ENCODE measurements at places on chromosomes 12 and 14.

DNA sequence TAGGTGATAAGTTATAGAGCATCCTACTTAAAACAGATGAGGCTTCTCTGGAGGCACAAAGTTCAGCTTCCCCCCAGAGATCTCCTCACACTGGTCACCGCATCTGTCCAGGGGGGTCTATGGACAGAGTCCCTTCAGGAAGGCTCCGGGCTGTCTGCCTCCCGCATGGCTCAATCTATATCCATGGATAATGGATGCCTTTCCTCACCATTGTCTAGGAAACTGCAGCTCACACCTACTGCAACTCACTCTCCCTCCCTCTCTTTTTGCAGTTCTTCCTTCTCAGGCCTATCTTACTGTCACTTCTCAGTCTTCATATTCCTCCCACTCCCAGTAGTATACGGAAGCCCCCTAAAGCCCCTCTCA lies 100.6 kb upstream of the BCL2L14 start:
- no peak overlapping the region for H3K27ac ChIP-seq
- H3K4me1 ChIP-seq: no peaks in the 10 kb centered on the region
- no peaks in the 10 kb centered on the region for H3K36me3 ChIP-seq
- H3K27me3 ChIP-seq: no peaks in the 10 kb centered on the region
- no peak overlapping the region for H3K4me3 ChIP-seq
- no peak for DNase-seq

DNA sequence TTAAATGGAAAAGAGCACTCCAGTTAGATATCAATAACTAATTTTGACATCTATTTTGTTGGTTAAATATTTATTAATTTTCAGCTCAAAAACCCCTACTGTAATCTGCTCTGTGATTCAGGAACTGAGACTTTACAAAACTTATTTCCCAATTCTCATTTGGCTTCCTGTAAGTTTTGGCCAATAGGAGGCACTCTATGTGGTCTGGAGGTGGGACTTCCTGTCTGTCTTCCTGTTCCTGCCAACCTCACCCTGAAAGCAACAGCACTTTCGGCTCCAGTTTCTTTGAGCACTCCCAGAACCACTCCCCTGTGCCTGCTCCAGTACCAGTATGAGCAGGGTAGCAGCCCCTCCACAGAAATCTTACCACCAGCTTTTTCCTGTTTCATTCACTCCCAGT lies 1027.0 kb downstream of the VRK1 start:
- no peaks in the 10 kb centered on the region for H3K27me3 ChIP-seq
- no peak overlapping the region for H3K4me3 ChIP-seq
- H3K36me3 ChIP-seq: peaks cover 7% of the 10 kb centered on the region
- peak; percentile 21 for DNase-seq
- H3K27ac ChIP-seq: peak overlapping the region; percentile 28
- peaks cover 3% of the 10 kb centered on the region for H3K4me1 ChIP-seq

- H3K27me3 ChIP-seq: no peaks in the 10 kb centered on the region
- peak; percentile 46 for DNase-seq
- H3K36me3 ChIP-seq: peaks cover 47% of the 10 kb centered on the region
- peak overlapping the region; percentile 97 for H3K4me3 ChIP-seq
- peaks cover 52% of the 10 kb centered on the region for H3K4me1 ChIP-seq
- peak overlapping the region; percentile 97 for H3K27ac ChIP-seq
These were observed 2.1 kb downstream of the RNF10 start for GRCh38 chr12:120536064-120536791.

DNA sequence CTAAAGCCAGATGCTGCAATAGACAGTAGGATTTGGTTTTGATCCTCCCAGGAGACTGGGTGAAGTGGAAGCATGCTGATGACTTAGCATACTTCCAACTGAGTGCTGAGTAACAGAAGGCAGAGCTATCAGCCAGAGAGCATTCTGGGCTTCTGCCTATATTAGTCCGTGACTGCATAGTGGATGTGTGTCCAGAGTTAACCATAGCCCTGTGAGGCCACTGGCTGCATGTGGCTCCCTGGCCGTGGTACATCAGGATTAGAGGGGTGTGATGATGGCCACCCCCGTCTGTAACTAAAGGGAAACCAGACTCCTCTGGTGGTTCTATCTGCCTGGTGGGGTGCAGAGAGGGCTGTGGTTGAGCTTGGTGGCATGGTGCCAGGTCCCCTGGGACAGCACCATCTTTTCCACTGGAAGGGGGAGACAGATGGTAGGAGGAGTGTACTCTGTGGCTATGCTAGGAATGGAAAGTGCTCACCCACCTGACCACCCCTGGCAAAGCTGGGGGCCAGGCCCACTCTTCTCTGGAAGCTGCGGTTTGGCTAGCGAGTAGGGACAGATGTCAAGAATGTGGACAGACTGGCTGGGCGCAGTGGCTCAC lies 27.4 kb downstream of the ABCD4 start:
- peaks cover 4% of the 10 kb centered on the region for H3K27me3 ChIP-seq
- H3K4me1 ChIP-seq: peaks cover 3% of the 10 kb centered on the region
- peaks cover 3% of the 10 kb centered on the region for H3K36me3 ChIP-seq
- H3K4me3 ChIP-seq: no peak overlapping the region

GRCh38 chr12:48352157-48352760 lies 1.5 kb upstream of the ZNF641 start:
- H3K36me3 ChIP-seq: peaks cover 5% of the 10 kb centered on the region
- peaks cover 18% of the 10 kb centered on the region for H3K4me1 ChIP-seq
- no peak overlapping the region for H3K27ac ChIP-seq
- no peak for DNase-seq
- H3K27me3 ChIP-seq: no peaks in the 10 kb centered on the region

DNA sequence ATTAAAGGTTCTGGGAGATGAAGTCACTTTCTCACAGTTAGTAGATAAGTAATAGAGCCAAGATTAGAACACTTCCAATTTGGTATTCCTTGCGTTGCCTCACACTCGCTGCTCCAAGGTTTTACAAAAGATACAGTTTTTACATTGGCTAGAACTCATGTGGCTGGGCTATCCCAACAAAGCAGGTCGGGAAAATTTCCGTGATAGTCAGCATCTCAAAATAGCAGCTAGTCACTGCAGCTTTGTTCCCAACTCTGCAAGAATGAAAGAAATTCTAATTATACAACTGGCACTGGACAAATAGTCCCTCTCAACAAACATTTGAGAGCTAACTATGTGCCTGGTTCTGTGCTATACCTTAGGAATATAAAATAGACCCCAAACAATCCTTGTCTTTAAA lies 24.6 kb upstream of the PPP1R12A start:
- no peak overlapping the region for H3K27ac ChIP-seq
- no peaks in the 10 kb centered on the region for H3K4me1 ChIP-seq
- H3K36me3 ChIP-seq: peaks cover 3% of the 10 kb centered on the region
- H3K4me3 ChIP-seq: no peak overlapping the region
- no peak for DNase-seq

GRCh38 chr14:47676315-47676617 lies 861 bp upstream of the MDGA2 start:
- H3K36me3 ChIP-seq: no peaks in the 10 kb centered on the region
- peaks cover 40% of the 10 kb centered on the region for H3K27me3 ChIP-seq
- no peak for DNase-seq

DNA sequence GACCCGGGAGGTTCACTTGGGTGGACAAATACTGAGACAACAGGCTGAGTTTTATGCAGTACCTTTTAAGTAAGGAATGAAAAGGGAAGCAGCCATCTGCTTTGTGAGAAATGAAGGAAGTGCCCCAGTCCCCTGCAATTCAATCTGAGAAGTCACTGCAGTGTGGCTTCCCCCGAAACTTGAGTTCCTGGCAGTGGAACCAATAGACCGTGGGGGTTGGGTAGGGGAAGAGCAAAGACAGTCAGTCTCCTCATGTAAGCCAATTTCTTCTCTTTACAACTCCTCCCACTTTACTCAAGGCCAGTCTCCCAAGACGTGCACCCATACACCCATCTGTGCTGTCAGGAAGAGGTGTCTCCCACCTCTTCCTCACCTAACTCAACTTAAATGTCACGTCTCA lies 206.5 kb downstream of the BCAT1 start:
- H3K4me1 ChIP-seq: peaks cover 16% of the 10 kb centered on the region
- H3K27ac ChIP-seq: peak overlapping the region; percentile 5
- no peaks in the 10 kb centered on the region for H3K36me3 ChIP-seq
- no peaks in the 10 kb centered on the region for H3K27me3 ChIP-seq
- H3K4me3 ChIP-seq: no peak overlapping the region

- peaks cover 14% of the 10 kb centered on the region for H3K36me3 ChIP-seq
- H3K4me1 ChIP-seq: peaks cover 15% of the 10 kb centered on the region
These were observed 216 bp downstream of the IKBIP start for GRCh38 chr12:98644433-98644711.

- H3K36me3 ChIP-seq: no peaks in the 10 kb centered on the region
- H3K4me1 ChIP-seq: no peaks in the 10 kb centered on the region
- H3K4me3 ChIP-seq: no peak overlapping the region
- no peaks in the 10 kb centered on the region for H3K27me3 ChIP-seq
These were observed 88.8 kb downstream of the SLC25A21 start for GRCh38 chr14:37083599-37083998.

DNA sequence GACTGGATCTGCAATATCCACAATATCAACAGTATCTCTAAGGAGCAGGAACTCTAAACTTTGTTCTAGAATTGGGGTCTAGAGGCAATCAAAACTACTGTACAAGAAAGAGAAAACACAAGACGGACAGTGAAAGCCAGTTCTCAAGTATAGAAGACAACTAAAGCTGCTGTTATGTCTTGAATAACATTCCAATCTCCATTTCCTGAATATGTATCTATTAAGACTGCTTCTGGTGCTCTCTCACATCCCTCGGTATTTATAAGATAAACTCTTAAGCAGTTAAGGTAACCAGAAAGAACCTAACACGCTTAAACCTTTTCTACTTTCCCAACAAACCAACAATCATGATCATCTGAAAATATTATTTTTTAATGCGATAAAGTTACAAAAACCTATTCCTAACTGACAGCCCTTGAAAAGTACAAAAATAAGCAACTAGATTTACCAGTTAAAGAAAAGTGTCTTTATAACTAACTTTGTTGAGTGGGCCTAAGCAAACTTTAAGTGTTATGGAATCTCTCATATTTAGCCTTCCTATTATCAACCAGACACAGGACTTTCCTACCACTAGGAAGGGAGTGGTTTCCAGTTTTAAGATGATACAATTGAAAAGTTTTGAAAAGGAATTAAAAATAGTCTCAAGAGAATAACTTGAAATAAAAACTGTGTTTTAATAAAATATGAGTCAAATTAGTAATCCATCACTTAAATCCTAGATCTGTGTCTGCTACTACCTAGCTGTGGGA lies 30.7 kb downstream of the NUMB start:
- no peak overlapping the region for H3K4me3 ChIP-seq
- peaks cover 16% of the 10 kb centered on the region for H3K4me1 ChIP-seq
- H3K36me3 ChIP-seq: peaks cover 1% of the 10 kb centered on the region
- H3K27me3 ChIP-seq: no peaks in the 10 kb centered on the region
- no peak overlapping the region for H3K27ac ChIP-seq

GRCh38 chr14:36671149-36671548 lies 9.5 kb downstream of the PAX9 start:
- peaks cover 21% of the 10 kb centered on the region for H3K27me3 ChIP-seq
- H3K36me3 ChIP-seq: no peaks in the 10 kb centered on the region
- no peak overlapping the region for H3K4me3 ChIP-seq

DNA sequence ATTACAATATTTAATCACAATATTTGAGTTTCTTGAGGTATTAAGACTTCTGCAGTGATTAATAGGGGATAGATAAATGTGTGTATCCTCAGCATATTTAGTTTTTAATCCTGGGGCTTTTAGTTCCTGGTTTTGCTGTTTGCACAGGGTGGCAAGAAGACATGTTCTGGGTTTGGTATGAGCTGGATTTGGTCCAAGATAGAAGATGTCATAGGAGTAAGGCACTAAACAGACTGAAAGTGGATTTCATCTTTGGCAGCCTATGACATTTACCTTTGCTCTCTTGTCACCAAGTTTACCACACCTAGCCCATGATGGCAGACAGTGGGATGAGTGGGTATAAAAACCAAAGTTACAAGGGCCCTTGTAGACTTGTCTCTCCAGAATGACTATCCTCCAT lies 168.2 kb downstream of the LRRK2 start:
- no peaks in the 10 kb centered on the region for H3K4me1 ChIP-seq
- no peaks in the 10 kb centered on the region for H3K27me3 ChIP-seq
- no peak overlapping the region for H3K27ac ChIP-seq
- no peaks in the 10 kb centered on the region for H3K36me3 ChIP-seq

- no peaks in the 10 kb centered on the region for H3K27me3 ChIP-seq
- H3K4me3 ChIP-seq: no peak overlapping the region
- no peaks in the 10 kb centered on the region for H3K4me1 ChIP-seq
- DNase-seq: no peak
- H3K27ac ChIP-seq: no peak overlapping the region
These were observed 28.6 kb downstream of the NAA30 start for GRCh38 chr14:57418999-57419398.

GRCh38 chr12:27823038-27823437 lies 43.0 kb upstream of the MANSC4 start:
- no peak overlapping the region for H3K4me3 ChIP-seq
- no peak for DNase-seq
- H3K36me3 ChIP-seq: no peaks in the 10 kb centered on the region
- peaks cover 32% of the 10 kb centered on the region for H3K27me3 ChIP-seq
- no peak overlapping the region for H3K27ac ChIP-seq

DNA sequence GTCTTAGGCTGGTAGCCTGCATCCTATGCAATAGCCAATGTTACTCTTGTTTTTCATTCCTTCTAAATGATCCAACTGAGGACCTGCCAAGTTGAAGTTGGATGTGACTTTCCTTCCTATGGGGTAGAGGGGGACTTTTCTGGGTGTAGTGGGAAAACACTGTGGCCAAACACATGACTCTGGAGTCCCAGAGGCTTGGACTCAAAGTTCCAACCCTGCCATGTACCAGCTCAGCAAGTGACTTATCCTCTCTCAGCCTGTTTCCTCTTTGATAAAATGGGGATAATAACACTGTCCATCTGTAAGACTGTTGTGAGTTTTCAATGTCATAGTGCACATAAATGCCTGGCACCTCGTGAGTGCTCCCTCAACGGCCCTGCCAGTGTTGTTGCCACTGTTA lies 97.0 kb downstream of the ZFP36L1 start:
- no peak overlapping the region for H3K4me3 ChIP-seq
- no peak for DNase-seq
- no peaks in the 10 kb centered on the region for H3K36me3 ChIP-seq
- H3K4me1 ChIP-seq: peaks cover 14% of the 10 kb centered on the region

GRCh38 chr14:96508900-96509299 lies 6.7 kb downstream of the PAPOLA start:
- H3K4me3 ChIP-seq: no peak overlapping the region
- H3K27me3 ChIP-seq: no peaks in the 10 kb centered on the region
- H3K27ac ChIP-seq: peak overlapping the region; percentile 24

GRCh38 chr14:105855893-105856675 lies 329.7 kb downstream of the TMEM121 start:
- no peak for DNase-seq
- H3K27ac ChIP-seq: peak overlapping the region; percentile 36
- H3K4me3 ChIP-seq: no peak overlapping the region
- H3K4me1 ChIP-seq: peaks cover 42% of the 10 kb centered on the region

GRCh38 chr14:78700236-78700635 lies 530.1 kb downstream of the NRXN3 start:
- DNase-seq: no peak
- no peaks in the 10 kb centered on the region for H3K36me3 ChIP-seq
- H3K4me1 ChIP-seq: no peaks in the 10 kb centered on the region
- H3K27me3 ChIP-seq: no peaks in the 10 kb centered on the region

GRCh38 chr12:105226219-105226618 lies 9.8 kb downstream of the APPL2 start:
- H3K27ac ChIP-seq: no peak overlapping the region
- H3K4me1 ChIP-seq: peaks cover 58% of the 10 kb centered on the region
- H3K4me3 ChIP-seq: peak overlapping the region; percentile 30
- no peaks in the 10 kb centered on the region for H3K27me3 ChIP-seq

Data from activated CD8-positive, alpha-beta T cell treated with anti-CD3 and anti-CD28 coated beads for 36 hours (primary cell).